NCI-H1092 (cell line): ENCODE measurements at places on chromosomes 7 and 10.

- DNase-seq: no peak
Observed at GRCh38 chr10:94361171-94361794, 1.5 kb downstream of the NOC3L start.

DNA sequence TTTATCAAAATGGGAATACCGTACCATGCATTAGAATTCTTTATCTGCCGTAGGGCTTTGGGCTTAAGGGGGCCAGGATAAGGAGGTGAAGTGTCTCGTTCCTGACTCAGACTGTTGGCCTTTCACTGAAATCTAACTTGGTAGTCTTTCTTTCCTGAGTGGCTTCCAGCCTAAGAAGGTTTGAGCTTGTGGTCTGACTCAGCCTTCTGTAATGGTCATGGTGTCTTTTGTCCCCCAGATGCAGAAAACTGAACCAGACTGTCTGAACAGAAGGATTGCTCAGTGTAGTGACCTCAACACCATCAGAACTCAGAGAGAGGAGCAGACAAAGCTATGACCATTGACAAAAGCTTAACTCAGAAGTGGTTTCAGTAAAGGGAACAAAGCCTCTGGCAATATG, 39.5 kb downstream of the WNT2 start:
- DNase-seq: no peak

- DNase-seq: no peak
Observed at GRCh38 chr7:11703829-11704228, 128.2 kb downstream of the THSD7A start.

DNA sequence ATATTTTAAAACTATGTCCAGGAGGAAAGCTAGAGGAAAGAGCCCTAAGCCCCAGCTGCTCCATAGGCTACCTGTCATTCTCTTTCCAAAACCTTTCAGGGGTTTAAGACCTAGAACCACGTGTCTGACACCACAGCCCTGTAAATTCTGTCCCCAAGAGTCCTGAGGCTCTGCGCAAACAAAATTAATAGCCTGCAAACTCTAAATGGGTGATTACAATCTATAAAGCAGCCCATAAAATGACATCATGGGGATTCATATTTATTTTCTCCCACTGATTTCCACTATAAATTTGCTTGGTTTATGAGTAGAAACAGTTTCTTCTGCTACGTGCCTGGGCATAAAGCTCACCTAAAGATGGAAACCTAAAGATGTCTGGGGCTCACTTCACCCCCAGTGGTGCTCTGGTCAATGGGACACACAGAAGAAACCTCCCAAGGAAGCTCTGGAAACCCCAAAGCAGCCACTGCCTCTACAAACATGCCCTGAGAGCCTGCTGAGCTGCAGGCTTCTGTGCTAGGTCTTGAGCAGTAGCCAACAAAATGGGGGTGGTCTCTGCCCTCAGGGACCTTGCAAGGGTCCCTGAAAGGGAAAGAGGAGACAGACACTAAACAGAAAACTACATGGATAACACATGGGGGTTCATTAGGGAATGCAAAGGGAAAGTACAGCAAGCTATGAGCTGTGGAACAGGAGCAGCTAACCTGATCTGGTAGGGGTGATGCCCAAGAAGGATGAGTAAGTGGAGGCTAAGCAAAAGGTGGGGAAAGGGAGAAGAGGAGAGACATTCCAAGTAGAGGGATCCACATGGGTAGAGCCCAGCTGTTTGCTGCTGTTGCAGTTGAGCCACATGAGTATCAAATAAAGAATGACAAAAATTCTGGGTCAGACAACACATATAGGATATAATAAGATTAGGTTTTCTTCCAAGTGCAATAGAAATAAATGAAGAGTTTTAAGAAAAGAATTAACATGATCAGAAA, 331.7 kb downstream of the KCNMA1 start:
- no peak for DNase-seq

DNA sequence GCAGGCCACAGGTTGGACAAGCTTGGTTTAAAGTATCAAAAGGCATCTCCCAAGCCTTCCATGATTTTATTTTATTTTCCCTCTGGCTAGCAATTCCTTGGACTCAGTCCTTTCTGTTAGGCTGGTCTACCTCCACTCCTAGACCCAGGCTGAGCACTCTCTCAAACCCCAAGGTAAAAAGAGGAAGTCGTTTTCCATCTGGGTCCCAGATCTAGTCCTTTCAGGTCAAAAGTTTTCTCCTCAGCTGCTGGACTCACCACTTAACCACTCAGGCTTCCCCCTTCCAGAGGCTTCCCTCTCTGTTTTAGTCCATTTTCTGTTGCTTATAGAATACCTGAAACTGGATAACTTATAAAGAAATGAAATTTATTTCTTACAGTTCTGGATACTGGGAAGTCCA, 252.3 kb upstream of the MKLN1 start:
- no peak for DNase-seq

- DNase-seq: no peak
Observed at GRCh38 chr10:99894613-99895012, 112.2 kb downstream of the ABCC2 start.

GRCh38 chr7:139614886-139615285, 91.4 kb downstream of the CLEC2L start:
- DNase-seq: no peak

- peak; percentile 16 for DNase-seq
Observed at GRCh38 chr7:152894295-152895170, 135.0 kb downstream of the ACTR3B start.

DNA sequence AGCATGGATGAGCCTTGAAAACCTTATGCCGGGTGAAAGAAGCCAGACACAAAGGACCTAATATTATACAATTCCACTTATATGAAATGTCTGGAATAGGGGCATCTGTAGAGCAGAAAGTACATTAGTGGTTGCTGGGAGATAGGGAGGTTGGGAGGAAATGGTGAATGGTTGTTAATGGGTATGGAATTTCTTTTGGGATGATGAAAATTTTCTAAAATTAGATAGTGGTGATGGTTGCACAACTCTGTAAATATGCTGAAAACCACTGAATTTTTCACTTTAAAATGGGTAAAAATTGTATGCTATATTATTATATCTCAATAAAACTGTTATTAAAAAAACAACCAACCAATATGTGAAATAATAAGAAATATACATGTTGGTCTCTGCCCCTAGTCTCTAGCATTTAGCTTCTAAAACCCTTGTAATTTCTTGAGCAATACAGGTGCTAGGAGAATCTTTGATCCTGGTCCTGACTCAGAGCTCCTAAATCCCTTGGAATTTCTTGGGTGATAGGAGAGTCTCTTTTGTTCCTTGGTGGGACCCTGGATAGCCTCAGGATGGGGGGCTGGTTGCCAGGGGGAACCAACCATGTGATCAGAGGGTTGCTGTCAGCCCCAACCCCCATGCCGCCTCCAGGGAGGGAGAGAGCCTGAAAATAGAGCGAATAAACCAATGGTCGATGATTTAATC, 64.0 kb downstream of the TACR2 start:
- DNase-seq: no peak

DNA sequence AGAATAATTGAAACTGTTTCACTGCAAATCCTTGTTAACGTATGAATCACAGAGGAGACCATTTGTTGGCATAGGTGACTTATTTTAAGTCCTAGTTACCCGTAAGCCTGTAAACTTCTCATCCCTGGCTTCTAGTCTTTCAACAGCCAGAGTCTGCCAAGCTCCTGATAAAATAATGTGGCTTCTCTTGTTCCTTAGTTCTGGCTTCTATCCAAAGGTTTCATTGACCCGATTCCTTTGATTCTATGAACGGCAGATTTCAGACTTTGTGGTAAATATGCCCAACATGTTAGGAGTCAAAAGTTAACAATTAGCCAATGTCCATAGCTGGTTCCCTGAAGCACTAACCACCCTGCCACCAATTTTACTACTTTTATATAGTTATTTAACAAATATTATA, 23.3 kb downstream of the DNAH11 start:
- DNase-seq: no peak

- no peak for DNase-seq
Observed at GRCh38 chr10:24907956-24908355, 44.5 kb downstream of the PRTFDC1 start.

DNA sequence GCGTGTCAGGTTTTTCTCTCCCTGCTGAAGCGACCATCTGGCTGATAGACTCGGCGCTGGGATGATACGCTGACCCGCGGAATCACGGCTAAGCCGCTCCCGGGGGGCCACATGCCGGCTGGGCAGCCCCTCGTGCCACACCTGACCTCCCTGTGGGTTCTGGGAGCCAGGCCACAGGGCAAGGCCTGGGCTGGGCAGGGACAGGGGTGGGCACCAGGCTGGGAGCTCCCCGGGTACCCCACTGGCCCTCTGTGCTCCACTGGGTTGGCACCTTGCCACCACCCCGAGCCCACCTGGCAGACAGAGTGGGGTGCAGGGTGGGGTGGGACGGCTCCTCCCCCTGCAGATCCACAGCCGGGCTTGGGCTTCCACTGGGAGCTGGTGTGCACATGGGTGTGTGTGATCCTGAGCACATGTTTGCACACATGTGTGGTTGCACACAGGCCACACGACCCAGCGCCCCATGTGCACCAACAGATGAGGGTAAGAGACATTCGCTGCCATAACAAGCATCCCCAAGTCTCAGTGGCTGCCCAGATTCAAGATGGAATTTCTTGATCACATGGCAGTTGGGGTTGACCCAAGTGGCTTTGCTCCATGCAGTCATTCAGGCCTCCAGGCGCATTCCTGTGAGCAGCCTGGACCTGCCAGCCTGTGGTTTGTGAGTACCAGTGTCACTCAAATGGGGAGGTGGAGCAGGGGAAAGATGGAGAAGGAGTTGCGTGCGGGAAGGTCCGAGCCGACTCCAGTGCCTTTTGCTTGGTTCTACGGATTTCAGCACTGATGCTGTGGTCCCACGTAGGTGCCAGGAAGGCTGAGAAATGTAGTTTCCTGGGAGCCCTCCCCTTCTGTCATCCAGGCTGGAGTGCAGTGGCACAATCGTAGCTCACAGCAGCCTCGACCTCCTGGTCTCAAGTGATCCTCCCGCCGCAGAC, 79.7 kb downstream of the UNCX start:
- DNase-seq: no peak

DNA sequence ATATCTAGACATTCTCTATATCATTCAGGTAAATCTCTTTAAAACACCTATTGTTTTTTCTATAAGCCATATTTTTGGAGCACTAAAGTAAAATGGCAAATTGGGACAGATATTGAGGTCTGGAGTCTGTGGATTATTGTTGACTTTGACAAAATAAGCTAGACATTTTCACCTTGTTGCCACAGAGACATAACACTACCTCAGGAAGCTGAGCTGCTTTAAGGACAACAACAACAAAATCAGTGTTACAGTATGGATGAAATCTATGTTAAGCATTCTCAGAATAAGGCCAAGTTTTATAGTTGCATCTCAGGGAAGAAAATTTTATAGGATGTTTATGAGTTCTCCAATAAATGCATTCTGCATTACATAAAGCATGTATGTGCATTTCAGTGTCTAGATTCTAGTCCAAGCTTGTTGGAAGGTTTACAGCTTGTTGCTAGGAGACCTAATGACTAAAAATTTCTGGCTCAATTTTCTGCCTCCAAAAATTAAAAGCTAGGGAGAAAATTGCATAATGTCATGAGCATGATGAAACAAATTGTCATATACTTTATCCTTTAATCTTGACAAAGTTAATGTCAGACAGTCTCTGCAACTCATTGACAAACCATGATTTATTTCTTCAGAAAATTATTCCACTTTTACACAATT, 18.3 kb downstream of the LIPM start:
- no peak for DNase-seq

DNA sequence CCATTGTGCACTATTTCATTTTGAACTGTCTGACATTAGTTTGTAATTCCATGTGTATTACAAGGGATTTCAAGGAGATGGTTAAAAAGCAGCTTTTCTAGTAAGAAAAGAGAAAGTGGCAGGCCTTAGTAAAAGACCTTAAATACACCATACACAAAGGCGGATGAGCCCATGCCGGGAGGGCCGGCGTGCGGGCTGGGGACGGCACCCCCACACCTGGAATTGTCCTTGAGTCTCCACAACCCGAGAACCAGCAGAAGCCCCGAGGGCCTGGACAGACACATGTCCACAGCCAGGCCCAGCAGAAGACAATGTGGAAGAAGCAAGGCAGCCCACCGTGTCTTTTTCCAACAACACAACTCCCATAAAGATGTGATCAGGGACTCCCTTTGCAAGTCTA, 123.7 kb upstream of the TCERG1L start:
- DNase-seq: no peak
